ENCODE measurements at places on chromosomes 11 and 22.

DNA sequence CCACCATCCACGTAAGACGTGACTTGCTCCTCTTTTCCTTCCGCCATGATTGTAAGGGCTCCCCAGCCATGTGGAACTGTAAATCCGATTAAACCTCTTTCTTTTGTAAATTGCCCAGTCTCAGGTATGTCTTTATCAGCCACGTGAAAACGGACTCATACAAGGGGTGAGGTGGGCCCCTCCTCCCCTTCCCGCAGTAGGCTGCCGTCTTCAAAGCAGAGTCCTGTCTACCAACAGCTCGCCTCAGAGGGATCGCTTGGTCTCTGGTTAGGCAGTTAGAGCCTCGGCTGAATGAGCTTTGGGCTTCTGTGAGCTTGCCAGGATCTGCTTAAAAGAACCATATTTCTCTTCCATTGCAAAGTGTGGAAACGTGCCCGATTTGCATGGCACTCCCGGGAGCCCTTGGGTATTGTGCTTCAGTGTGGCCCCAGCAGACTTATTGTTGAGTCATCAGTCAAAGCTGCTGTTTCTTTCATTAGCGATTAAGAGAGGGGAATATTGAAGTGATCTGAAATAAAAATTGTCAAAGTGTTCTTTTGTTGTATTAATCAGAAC is 338.3 kb downstream of the TBC1D22A start:
- DNase-seq: no peak

DNA sequence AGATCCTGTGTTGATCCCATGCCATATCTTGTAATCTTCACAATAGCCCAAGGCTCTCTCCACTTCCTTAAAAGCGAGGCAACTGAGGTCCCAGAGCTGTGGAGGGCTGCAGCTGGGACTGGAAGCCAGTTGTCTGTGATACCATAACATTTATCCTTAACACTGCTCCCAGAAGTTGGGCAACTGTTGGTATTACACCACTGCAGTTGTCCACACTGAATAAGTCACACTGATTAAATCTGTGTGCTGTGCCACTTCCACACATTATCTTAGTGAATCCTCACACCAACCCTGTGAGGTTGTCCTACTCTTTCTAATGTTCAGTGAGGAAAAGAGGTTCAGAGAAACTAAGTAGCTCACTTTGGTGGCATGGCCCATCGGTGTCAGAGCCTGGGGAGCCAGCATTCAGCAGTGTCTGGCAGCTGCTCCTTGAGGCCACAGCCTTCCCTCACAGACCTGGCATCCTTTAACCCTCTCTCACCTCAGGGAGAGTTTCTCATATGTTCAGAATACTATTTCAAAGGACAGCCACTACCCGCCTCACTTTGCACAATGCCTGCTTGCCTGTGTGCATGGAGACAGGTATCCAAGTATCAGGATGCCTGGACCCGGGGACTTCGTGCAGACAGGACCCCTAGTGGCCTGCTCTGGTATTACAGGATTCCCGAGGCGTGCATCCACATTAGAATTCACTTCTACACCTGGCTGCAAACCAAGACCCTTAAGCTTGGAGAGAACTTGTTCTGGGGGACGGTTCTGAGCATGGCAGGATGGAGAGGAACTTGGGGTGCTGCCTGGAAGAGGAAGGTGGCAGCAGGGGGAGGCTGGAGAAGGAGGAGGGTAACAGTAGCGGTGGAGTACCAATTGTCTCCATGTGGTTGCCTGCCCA is 221.9 kb upstream of the TBCEL start:
- DNase-seq: no peak

- no peak for DNase-seq
Measured at GRCh38 chr11:132809070-132809469, 723.2 kb downstream of the OPCML start.

GRCh38 chr22:27588268-27588667 is 213.3 kb downstream of the MN1 start:
- no peak for DNase-seq

GRCh38 chr11:61332281-61332796 is 566 bp downstream of the DDB1 start:
- no peak for DNase-seq

DNA sequence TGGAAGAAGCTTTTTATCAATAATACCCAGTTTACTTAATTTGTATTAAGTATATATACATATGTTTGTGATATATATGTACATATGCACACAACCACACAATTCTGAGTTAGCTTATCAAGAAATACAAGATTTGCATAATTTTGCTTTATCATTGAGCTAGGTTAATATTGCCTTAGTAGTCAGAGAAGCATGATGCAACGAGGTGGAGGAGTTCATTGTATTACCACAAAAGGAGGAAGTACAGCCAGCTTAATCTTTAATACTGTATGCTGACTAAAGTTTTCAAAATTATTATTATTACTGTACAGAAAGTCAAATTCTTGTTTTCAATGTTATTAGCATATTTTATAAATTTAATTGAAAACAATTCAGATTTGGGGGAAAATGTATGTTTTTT is 278.4 kb upstream of the PDGFD start:
- no peak for DNase-seq

GRCh38 chr22:19406846-19407245 is 24.7 kb downstream of the HIRA start:
- no peak for DNase-seq

DNA sequence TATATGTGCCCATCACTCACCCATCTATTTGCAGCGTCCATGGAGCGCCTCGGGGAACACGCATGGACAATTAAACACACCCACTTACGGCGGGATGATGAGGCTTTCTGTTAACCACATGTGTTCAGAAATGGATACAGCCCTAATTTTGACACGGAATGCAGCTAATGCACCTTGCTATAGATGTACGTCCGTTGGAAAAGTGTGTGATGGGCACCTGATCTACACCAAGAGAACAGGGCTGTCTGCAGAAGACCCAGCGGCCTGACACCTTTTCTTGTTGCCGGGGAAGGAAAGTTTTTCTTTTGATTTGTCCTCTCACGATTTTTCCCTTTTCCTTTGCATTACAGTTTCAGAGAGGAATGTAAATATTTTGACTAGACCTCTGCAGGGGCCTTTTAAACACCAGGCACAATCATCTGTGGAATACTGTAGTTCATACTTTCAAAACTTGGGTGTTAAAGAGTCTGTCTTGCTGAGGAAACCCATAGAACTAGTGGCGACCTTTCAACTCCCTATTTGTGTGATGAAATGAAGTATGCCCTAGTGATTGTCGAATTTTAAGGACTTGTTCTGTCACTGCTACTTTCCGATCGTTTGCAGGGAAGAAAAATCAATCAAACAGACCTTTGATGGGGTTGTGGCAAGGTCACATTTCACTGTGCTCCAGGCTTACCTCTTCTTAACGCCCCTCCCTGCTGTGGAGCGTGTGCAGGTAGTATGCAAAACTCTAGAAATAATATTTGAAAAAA is 16.5 kb upstream of the PAX6 start:
- no peak for DNase-seq

GRCh38 chr11:121191818-121192217 is 90.8 kb downstream of the TECTA start:
- no peak for DNase-seq

GRCh38 chr11:69868006-69868810 is 49.0 kb upstream of the FGF3 start:
- no peak for DNase-seq

- no peak for DNase-seq
Measured at GRCh38 chr11:1193326-1194230, 29.3 kb upstream of the MUC5B start.

GRCh38 chr11:126416542-126417090 is 61.1 kb downstream of the ST3GAL4 start:
- DNase-seq: peak; percentile 34

DNA sequence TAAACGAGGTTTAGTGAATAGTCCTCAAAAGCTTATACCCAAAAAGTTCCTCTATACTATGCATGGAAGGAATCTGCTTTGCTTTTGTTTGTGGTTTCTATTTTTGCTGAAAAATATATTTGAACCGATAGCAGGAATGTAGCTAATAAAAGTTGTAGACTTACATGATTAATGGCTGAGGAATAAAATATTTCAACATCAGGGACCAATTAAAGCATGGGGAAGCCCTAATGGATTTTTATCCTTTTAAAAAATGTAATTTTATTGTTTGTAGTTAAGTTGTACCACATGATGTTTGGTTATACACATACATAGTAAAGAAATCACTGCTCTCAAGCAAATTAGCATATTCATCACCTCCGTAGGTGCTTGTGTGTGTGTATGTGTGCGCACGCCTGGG is 295.3 kb upstream of the CNTN5 start:
- no peak for DNase-seq

DNA sequence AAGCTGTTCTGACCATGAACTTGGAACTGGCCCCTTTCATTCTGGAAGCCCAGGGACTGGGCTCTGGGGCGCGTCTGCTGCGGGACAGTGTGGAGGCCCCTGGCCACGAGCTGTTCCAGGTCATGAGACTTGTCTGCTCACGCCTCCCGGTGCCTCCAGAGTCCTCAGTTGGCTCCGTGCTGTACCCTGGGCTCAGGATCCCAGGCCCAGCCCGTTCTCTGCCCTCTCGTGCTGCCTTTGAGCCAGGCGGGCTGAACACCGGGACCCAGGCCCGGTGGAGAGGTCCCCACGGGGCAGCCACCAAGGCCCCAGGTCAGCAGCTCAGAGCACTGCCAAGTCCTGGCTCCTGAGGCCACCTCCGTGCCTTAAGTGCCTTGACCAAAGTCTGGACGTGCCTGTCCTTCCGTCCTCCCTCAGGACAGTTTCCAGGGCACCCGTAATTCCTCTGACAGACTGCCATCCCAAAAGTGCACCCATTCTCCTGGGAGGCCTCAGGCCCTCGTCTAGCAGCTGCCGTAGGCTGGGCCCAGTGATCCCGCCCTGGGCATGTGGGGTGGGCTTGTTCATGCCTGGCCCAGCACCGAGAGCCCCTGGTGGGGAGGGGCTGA is 36.3 kb upstream of the PPARA start:
- DNase-seq: no peak

- no peak for DNase-seq
Measured at GRCh38 chr22:49849161-49850020, 4.3 kb upstream of the ZBED4 start.

DNA sequence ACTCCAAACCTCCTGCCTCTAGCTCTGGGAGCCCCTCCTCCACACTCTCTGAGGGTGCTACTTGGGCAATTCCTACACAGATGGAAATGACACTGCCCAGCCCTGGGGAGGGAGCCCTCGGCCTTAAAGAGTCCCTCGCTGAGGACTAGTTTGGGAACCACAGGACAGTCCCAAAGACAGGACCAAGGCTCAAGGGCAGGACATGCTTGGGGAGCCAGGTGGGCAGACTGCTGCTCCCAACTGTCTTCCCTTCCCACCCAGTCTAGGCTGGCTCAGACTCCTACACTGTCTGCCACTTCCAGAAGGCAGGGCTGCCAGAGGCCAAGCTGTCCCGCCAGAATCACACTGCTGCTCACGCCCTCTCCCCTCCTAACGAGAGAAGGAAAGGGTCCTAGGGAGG is 9.8 kb downstream of the ARRB1 start:
- no peak for DNase-seq

DNA sequence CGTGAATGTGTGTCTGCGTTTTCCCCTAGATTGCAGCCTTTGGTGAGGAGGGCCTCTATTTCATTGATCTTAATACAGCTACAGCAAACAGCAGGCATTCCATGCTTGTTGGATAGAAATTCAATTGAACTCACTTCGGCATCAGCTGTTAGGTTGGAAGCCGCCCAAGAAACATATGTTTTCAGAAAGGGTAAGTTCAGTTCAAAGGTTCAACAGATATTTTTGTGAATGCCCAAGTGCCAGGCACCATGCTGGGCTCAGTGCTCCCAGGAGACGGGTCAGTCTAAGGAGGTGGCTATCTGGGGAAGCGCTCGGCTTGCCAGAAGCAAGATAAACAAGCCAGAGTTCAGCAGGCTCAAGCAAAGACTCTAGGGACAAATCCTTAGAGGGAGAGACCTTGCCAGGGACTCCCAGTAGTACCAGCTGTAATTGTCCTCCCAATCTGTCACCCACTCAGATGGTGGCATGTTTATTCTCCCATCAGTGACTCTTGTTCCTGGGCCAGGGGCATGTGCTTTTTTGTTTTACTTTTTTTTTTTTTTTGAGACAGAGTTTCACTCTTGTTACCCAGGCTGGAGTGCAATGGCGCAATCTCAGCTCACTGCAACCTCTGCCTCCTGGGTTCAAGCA is 64.5 kb upstream of the LARGE1 start:
- DNase-seq: no peak

DNA sequence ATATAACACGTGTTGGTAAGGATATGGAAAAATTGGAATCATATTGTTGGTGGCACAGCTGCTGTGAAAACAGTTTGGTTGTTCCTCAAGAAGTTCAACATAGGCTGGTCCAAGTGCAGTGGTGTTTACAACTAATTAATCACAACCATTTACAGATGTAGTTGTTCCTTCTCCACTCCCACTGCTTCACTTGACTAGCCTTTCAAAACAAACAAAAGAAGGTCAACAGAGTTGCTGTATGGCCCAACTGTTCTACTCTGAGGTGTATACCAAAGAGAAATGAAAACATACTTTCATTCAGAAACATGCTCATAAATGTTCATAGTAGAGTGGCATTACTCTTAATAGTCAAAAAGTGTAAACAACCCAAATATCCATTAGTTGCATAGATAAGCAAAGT is 36.6 kb upstream of the ACAT1 start:
- no peak for DNase-seq

DNA sequence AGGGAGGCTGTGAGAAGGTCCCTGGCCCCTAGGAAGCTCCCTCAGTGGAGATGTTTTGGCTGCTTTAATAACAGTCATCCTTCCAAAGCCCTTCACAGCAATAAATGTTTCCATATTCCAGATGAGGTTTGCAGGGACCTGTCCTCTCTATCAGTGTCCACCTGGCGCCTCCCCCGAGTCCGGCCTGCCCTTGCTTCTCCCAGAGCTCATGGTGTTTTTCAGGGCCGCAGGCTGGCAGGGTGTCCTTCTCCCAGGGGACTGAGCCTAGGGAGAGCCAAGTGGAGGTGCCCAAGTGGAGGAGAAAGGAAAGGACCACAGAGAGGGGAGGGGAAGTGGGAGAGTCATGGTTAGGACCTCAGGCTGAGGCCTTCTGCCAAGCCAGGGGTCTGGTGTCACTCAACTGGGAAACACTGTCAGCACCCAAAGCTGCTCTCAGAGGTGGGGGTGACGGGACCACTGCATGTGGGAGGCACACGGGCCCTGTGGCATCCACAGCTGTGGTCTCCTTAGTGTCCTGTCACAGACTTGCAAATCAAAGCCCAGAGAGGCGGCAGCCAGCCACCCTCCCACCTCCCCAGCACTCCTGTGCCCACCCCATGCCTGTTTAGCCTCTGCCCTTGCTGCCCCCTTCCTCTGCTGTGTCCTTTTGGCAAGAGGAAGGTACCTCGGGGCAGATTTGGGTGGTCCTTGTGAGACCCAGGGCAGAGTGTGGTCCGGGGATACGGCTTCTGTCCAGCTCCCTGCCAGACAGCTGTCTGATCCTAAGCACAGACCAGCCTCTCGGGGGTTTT is 6.4 kb downstream of the DERL3 start:
- no peak for DNase-seq
